ENCODE measurements at places on chromosomes 3 and 15.

- DNase-seq, result no peak
These were observed 46.8 kb upstream of the VILL start for GRCh38 chr3:37943631-37944314.

DNA sequence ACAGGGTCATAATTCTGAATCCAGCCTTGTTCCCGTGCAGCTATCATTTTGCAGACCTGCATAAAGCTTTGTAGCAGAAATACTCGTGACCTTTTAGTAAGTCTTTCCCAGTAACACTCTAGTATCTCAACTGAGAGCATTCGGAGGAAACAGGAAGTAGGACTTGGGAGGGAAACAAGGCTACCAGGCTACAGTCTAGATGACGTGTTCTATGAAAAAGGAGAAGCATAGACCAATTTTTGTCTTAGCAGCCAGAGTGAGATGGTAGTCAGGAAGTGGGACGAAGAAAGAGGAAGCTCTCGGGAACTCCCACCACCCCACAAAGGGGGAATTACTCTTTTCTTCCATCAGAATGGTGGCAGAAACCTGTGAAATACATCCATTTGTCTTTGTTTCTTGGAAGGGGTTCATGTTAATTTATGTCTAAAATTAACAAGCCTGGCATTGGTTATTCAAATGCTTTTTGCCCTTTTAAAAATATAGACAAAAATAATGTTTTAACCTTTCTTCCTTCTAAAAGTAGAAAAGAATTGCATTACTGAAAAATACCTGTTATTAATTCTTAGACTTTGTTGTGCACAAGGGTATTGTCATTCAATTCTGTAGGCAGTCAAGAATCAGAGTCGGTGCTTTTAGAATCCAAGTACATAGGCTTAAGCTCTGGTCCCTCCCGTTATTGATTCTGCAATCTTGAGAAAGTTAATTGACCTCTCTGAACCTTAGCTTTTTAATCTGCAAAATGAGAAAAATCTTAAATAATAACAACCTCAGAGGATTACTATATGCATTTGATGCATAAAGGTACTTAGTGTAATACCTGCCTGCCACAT is 1.6 kb upstream of the SUCNR1 start:
- DNase-seq, result no peak

DNA sequence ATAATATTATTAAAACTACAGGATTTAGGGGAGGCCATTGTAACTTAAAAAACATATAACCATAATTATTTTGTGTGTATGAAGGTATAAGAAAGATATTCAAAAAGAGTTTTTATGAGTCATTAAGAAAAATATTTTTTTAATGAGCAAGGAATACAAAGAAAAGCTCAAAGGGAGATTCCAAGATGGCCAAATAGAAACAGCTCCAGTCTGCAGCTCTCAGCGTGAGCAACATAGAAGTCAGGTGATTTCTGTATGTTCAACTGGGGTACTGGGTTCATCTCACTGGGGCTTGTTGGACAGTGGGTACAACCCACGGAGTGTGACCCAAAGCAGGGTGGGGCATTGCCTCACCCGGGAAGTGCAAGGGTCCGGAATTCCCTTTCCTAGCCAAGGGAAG is 336.1 kb downstream of the TBL1XR1 start:
- no peak for DNase-seq

- DNase-seq, result no peak
These were observed 19.6 kb downstream of the PLXNA1 start for GRCh38 chr3:127002195-127003174.

- DNase-seq, result no peak
These were observed 50.5 kb downstream of the POMGNT2 start for GRCh38 chr3:43055393-43055792.

- DNase-seq, result no peak
These were observed 101.8 kb downstream of the ST8SIA2 start for GRCh38 chr15:92495446-92495845.

DNA sequence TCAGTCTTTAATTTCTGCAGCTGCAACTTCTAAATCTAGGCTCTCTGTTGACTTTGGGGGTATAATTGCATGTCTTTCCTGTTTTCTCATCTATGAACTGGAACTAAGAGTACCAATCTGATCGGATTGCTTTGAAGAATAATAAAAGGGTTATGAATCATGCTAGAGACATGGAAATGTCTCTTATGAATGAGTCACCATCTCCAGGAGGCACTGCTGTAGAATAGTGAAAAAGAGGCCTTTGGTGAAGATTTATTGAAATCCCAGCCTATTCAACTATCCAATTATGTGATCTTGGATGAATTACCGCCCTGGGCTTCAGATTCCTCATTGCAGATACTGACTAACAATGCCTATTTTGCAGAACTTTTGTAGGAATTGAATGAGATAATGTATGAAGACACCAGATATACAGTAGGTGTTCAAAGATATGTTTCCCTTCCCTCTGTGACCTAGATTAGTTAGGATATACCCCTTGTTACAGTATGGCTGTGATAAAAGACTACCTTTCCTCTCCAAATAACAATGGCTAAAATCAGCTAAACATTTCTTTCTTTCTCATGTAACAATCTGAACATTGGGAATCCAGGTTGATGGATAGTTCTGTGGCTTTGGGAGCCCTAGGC is 11.5 kb upstream of the CMTM8 start:
- DNase-seq, result no peak

DNA sequence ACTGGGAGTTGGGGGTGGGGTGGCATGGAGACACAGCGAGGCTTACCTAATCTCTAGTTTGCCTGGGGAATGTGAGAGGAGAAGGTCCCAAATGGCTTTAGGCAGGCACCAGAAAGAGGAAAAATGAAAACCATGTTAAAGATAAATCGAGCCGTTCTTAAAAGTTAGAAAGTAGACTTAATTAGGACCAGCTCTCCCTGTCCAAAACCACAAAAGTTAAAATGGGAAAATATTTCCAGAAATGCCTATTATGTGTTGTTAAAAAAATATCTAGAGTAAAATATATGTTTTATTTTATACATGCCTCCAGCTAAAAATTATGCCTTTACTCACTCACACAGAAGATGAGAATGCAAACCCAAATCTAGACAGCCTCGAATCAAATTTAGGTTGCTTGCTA is 50.1 kb downstream of the LRTM1 start:
- DNase-seq, result no peak

- peak; percentile 22 for DNase-seq
These were observed 742 bp downstream of the TNK2 start for GRCh38 chr3:195907684-195907933.

DNA sequence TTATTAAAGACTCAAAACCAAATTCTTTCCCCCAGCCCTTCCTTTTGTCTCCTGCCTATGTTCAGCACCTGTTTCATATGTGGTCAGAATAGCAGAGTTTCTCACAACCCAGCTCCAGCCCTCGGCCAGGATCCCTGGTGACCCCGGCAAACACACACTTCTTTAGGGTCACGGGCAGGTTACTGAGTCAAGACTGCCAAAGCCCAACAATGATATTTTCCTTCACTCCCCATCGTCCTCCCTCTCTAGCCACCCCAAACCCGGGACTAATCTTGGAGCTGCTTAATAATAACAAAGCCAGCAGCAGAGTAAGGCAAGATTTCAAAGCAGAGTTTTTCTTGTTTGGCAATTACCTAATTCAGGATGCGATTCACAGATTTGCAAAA is 25.5 kb downstream of the RARB start:
- no peak for DNase-seq

GRCh38 chr3:151483488-151483887 is 22.6 kb upstream of the IGSF10 start:
- DNase-seq, result no peak

- no peak for DNase-seq
These were observed 217.7 kb downstream of the CDIN1 start for GRCh38 chr15:36797128-36797527.

DNA sequence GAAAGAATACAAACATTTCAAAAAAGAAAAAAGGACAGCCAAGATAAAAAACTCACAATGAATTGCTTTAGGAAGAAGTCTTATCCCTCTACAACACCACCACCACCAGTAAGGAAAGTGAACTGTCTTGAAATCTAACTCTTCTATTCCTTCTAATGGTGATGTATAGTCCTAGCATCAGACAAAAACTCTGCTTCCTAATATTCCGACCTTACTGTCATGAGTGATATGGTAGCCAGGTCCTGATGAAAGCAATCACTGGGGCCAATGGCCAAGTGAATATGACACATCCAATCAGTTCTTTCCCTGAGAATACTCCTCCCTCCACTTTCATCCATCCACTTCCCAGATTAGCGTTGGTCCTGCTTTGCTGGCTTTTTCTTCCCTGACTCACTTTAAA is 14.8 kb downstream of the GK5 start:
- no peak for DNase-seq

- no peak for DNase-seq
These were observed 44.5 kb downstream of the NCEH1 start for GRCh38 chr3:172666181-172666872.

- no peak for DNase-seq
These were observed 43.6 kb downstream of the TBC1D2B start for GRCh38 chr15:78033864-78034263.
